ENCODE measurements at places on chromosomes 11 and 22.

GRCh38 chr11:94025690-94026394 lies 4.7 kb downstream of the HEPHL1 start:
- DNase-seq = no peak

DNA sequence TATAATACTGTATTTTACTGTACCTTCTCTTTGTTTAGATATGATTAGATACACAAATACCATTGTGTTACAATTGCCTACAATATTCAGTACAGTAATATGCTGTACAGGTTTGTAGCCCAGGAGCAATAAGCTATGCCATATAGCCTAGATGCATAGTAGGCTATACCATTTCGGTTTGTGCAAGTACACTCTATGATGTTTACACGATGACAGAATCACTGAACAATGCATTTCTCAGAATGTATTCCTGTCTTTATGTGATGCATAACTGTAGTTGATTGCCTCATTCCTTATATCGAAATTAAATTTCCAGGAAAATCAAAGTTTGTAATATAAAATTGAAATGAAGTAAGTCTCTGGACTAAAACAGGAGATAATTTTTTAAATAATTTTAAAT lies 49.3 kb upstream of the OR5P2 start:
- no peak for DNase-seq

GRCh38 chr11:47591764-47592163 lies 2.4 kb downstream of the C1QTNF4 start:
- DNase-seq = no peak

DNA sequence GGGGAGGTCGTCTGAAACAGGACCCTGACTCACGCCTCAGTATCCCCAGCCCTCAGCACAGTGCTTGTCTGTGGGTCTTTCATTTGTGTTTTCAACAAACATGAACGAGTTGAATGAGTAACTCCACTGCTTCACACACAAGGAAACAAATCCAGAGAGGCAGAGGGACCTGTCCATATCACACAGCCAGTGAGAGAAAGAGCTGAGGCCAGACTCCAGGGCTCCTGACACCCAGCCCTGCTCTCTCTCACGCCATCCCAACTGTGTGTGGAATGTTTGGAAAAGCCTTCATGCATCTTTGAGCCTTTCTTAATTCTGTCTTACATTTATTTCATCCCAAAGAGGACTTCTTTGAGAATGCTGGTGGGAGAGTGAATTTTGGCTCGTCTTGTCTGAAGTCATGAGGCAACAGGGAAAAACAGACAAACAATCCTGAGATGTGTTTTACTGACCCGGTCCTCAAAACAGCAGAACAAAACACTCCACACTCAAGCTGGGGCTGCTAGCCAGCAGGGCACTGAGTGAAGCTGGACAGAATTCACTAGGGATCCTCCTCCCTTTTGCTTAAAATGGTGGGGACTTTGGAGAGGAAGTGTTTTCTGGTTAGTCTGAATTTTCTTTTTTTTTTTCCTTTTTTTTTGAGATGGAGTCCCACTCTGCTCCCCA lies 19.7 kb upstream of the ALG8 start:
- no peak for DNase-seq

DNA sequence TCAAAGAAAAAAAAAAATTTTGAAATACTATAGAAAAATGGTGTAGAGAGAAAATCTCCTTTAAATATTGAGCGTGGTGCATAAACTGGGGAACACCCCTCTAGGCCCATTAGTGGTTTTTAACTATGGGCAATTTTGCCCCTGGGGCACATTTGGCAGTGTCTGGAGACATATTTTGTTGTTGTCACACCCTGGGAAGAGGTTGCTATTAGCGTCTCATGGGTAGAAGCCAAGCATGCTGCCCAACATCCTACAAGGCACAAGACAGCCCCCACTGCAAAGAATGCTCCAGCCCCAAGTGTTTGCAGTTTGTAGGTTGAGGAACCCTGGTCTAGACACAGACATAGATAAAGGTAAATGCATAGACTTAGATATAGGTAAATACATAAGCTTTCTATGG lies 92.6 kb downstream of the KIAA1671 start:
- no peak for DNase-seq

GRCh38 chr11:123771664-123772063 lies 17.3 kb upstream of the OR6X1 start:
- no peak for DNase-seq

DNA sequence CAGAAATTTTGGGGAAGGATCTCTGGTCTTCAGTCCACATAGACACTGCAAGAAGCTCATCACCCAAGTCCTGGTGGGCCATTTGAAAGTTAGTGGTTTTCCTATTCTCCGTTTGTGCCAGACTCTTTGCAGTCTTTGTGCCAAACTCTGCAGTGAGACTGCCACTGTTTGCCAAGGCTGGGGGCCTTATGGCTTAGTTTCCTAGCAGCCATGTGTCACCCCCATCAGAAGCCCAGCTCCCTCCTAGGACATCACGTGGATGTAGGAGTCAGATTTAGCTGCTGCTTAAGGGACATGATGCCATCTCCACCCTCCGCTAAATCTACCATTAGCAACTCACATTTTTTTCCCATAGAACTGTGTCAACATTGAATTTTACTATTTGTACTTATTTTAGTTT lies 220.0 kb downstream of the C11orf91 start:
- no peak for DNase-seq

GRCh38 chr11:106077609-106078455 lies at the start of gene AASDHPPT:
AASDHPPT (plus strand) TSS chr11:106077662; CDS start chr11:106077711, 49 bp downstream.
- DNase-seq = no peak

DNA sequence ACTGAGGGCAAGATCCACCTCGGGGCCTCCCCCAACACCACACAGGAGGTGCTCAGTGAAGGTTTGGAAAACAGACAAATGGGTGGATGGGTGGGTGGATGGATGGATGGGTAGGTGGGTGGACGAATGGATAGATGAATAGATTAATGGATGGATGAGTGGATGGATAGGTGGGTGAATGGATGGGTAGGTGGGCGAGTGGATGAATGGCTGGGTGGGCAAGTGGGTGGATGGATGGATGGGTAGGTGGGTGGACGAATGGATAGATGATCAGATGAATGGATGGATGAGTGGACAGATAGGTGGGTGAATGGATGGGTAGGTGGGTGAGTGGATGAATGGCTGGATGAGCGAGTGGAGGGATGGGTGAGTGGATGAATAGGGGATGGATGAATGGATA lies 863 bp upstream of the PRR33 start:
- no peak for DNase-seq

GRCh38 chr11:98455500-98456307 lies 565.0 kb upstream of the CNTN5 start:
- no peak for DNase-seq

GRCh38 chr11:104876861-104877431 lies 21.3 kb downstream of the CASP12 start:
- peak; percentile 23 for DNase-seq

- DNase-seq = no peak
These were observed 298.3 kb downstream of the TBC1D22A start for GRCh38 chr22:47060718-47061117.

- DNase-seq = no peak
These were observed 44.7 kb upstream of the MTMR2 start for GRCh38 chr11:95968585-95968984.

GRCh38 chr11:7531011-7531410 lies 17.2 kb downstream of the PPFIBP2 start:
- DNase-seq = no peak

DNA sequence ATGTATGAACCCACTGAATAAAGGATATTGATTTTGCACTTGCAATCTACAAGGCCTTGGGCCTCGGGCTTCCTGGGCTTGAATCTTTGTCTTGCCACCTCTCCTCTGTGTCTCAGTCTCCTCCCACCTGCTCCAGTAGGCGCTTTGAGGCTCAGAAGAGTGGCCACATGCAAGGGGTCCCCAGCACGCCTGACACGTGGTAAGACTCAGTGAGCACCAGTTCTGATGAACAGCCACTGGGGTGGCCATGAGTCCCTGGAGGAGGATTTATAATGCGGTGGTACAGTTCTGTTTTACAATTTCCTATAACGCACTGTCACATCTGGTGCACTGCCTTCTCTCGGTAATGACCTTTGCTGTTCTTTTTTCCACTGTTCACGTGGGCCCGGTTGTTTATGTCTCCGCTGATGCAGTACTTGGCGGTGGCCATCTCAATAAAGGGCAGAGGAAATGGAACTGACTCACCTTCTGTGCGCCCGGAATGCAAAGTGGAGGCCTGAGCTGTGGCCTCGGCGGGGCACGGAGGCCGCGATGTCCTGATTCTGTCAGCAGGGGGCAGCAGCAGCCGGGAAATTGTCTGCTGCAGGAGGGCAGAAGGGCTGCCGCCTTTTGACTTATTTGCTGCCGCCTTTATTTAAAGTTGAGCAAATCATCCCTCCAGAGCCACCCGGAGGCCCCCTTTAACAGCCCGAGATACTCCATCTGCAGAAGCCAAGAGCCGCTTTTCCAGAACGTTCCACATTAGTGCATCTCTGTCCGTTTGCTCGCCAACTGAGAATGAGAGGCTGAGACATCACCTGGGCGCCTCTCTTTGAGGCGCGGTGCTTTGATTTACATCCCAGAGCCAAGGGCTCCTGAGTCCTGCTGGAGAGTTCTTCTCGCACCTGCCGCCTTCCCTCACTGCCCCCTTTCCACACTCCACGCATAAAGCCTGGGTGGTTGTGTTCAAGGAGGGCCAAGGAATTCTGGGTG lies 6.0 kb upstream of the IFT27 start:
- DNase-seq = peak; percentile 86

DNA sequence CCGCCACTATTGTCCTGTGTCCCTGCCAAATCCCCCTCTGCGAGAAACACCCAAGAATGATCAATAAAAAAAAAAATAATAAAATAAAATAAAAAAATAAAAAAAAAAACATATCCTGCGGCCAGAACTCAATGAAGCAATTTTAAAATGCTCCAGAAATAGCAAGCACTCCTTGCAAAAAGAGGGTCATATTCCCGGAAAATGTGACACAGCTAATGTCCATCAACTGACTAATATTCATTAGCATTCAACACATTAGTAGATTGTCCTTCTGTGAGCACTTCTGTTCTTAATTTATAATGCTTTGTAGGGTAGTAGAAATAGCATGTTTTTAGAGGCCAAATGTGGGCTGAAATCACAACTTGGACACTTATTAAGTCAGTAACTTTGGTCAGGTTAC lies 252.3 kb upstream of the SESN3 start:
- no peak for DNase-seq
